ENCODE measurements at places on chromosomes 4 and X.

DNA sequence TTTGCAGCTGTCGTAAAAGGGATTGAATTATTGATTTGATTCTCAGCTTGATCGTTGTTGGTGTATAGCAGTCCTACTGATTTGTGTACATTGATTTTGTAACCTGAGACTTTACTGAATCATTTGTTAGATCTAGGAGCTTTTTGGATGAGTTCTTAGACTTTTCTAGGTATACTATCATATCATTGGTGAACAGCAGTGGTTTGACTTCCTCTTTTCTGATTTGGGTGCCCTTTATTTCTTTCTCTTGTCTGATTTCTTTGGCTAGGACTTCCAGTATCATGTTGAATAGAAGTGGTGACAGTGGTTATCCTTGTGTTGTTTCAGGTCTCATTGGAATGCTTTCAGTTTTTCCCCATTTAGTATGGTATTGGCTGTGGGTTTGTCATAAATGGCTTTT, 8.4 kb downstream of the APOOL start:
- no peak for DNase-seq

DNA sequence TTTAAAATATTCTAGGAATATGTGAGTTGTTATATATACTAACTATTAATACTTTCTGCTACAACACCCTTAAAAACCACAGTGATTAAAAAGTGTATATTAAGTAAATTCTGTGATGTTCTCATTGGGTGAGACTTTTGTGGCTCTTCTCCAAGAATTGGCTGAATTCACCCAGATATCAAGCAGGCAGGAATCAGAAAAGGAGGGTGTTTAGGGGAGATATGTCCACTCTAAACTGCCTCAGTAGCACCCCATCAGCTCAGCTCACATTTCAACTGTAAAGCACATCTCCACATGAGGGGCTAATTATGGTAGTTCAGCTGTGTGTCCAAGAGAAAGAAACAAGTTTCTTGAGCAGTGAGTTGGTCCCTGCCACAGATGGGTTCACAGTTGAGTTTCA, 165.0 kb downstream of the GALNTL6 start:
- no peak for DNase-seq

- DNase-seq = no peak
These were observed at the start of gene ARMCX2 for GRCh38 chrX:101659601-101660063. TSS of gene ARMCX2 (minus strand) at chrX:101659850. CDS start at chrX:101657588, 2,262 bp downstream.

DNA sequence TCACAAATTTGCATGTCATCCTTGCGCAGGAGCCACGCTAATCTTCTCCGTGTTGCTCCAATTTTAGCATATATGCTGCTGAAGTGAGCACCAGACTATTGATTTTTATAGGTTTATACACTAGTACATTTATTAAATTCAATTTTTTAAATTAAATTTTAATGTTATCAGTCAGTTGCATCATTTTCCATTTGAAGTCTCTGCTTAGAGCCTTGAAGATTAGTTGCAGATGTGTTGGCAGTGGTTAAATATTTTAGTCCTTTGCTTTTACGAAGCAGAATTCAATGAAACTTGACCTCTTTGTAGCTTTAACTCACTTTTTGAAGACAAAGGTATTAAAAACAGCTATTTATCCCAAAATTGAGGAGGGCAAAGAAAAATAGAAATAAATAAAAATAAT, 16.5 kb downstream of the TRAPPC11 start:
- no peak for DNase-seq

DNA sequence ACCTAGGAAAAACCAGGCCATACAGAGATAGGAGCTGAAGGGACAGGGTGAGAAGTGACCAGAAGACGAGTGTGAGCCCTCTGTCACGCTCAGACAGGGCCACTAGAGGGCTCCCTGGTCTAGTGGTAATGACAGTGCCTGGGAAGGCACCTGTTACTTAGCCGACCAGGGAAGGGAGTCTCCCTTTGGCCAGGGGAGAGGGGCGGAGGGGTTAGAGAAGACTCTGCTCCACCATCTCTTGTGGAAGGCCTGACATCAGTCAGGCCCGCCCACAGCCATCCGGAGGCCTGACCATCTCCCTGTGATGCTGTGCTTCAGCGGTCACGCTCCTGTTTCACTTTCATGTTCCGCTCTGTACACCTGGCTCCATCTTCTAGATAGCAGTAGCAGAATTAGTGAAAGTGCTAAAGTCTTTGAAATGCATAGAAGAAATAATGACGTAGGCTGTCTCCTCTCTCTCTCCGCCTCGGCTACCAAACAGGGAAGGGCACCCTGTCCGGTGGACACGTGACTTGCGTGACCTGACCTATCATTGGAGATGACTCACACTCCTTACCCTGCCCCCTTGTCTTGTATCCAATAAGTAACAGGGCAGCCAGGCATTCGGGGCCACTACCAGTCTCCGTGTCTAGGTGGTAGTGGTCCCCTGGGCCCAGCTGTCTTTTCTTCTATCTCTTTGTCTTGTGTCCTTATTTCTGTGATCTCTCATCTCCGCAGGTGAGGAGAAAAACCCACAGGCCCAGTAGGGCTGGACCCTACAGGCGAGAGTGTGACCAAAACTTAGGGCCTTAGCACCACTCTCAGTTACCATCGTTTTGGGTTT, 26.7 kb downstream of the HTT-AS start:
- no peak for DNase-seq

DNA sequence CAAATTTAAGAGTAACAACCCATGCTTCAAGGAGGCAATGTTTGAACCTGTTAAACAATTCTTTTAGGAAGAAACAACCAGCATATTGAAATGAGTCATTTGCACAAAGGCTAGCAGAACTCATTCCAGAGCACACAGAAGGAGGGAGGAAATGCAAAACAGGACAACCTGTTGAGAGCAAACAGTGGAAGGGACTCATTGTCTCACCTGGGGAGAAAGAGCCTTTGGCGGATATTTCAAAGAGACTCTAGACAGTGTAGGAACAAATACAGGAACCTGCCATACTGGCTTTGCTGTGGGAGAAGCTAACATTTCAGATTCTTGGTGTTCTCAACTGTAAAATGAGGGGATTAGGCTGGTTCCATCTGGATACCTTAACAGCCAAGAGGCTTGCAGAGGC, 14.8 kb upstream of the RASGEF1B start:
- DNase-seq = no peak

DNA sequence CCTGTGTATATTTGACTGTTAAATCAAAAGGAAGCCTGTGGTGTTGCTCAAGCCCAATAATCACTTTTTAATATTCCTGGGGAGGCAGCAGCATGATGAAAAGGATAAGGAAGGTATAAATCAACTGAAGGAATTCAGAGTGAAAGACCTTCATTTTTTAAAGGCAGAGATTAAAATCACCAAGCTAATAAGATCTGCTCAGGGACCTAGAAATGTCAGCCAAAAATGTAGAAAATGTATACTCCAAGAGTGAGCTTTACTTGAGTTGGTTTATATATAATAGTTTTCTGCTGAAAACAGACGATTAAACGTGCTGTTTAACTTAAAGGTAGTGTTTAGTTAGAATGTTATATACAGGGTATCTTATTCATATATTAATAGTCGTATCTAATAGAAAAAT, 549.3 kb downstream of the IQCM start:
- no peak for DNase-seq

DNA sequence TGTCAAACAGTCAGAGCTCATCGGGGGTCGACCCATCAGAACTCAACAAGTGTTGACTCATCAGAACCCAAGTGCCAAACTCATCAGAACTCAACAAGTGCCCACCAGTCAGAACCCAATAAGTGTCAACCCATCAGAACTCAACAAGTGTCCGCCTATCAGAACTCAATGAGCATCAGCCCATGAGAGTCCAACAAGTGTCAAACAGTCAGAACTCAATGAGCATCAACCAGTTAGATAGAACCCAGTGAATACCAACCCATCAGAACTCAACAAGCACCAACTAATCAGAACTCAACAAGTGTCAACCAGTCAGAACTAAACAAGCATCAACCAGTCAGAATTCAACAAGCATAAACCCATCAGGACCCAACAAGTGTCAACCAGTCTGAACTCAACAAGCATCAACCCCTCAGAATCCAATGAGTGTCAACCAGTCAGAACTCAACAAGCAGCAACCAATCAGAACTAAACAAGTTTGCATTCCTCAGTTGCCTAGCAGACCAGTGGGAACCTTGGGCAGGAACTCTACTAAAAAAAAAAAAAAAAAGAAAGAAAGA, 115.3 kb downstream of the PRKX start:
- no peak for DNase-seq

DNA sequence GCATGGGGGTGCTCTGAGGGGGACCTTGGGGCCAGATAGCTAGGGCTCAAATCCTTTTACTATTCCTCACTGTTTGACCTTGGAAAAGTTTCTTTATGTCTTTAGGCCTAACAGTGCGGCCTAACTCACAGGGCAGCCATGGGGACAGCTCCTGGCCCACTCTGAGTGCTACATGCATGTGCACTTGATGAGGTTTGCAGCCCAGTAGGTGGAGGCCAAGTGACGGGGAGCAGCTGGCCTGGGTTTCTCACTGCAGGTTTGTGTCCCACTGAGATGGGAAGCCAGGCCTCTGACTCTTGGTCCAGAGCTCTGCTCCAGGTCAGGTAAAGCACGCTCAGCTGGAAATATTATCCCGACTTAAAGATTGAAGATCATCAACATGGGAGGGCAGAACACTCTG, 102.8 kb downstream of the SLC2A9 start:
- no peak for DNase-seq

DNA sequence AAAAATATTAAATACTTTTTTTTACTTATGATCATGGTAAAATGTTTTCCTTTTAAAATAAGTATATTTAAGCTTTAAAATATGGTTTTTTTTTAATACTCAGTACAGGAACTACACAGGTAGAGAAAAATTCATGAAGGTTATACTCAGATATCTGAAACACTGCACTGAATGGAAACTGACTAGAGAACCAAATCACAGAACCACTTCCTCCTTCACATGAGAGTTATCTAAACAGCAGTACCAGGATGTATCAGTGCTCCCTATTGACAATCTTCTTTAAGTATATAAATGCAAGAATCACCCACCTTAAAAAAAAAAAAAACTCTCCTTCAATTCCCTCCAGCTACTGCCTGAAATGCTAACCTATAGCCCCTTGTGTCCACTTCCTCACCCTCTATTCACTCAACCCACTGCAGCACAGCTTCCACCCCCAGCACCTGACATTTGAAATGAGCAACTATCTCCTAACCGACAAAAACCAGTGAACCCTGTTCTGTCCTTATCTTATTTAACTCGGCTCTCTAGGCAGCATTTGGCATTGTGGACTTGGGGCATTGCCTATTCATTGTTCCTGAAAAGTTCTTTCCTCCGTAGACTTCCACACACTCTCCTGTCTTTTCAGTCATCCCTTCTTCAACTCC, 9.1 kb downstream of the SLC7A3 start:
- no peak for DNase-seq

DNA sequence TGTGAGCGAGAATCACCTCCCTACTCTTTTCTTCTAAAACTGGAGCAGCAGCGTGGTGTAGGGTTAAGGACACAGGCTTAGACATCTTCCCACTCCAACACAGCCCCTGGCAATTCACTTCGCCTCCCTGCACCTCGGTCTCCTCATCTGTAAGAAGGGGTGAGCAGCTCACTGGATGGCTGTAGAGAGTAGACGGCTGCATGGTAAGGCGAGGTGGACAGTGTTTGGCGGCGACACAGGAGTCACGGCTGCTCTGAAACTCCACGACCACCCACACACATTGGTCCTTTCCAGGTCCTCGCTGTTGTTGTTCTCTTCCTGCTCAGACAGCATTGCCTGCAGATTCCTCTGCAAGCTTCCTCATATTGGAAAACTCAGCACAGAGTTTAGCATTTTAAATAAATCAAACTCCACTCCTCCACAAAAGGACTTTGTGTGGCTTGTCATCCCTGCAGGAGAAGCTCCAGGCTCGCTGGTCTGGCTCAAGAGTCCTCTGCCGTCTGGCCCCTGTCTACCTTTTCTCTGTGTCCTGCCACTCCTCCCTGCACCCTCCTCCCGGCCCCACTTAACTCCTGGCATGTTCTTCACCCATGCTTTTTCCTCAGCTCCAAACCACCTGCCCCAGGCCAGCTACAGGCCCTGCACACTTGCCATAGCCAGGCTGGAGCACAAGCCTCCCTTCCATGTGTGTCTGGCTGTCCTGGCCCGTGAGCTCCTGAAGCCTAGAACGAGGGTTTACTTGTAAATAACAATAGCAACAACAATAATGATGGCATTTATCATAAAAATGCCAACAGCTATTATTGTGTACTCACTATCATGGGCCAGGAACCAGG, 41.3 kb upstream of the CRMP1 start:
- no peak for DNase-seq

DNA sequence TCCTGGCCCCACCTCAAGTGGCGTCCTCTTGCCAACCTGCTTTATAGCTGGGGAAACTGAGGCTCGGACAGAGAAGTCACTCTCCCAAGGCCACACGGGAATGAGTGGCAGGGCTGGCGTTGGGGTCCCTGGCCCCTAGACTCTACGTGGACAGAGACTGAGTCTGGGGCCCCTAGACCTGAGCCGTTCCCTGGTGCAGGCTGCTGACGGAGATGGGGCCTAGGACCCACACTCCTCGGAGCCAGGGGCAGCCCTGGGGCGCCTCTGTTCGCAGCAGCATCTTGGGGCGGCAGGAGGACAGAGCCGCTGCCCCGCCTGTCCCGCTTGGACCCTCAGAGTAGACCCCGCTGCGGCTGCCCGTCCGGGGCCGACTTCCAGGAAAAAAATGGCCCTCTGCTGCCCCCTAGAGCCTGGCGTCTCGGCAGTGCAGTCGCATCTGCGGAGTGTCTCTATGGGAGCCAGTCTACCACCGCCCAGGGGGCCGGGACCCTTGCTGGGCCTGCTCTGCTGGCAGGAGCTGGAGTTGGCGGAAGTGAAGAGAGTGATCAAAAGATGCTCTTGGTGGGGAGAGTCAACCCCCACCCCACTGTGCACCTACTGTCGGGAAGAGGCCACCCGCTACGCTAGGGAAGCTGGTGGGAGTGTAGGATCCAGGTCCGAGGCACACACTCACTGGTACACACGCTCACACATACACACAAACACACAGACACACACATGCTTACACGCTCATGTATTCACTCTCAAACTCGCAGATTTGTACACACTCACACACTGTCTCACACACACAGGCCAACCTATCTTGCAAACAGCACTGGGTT, 220.1 kb downstream of the AFAP1 start:
- no peak for DNase-seq

DNA sequence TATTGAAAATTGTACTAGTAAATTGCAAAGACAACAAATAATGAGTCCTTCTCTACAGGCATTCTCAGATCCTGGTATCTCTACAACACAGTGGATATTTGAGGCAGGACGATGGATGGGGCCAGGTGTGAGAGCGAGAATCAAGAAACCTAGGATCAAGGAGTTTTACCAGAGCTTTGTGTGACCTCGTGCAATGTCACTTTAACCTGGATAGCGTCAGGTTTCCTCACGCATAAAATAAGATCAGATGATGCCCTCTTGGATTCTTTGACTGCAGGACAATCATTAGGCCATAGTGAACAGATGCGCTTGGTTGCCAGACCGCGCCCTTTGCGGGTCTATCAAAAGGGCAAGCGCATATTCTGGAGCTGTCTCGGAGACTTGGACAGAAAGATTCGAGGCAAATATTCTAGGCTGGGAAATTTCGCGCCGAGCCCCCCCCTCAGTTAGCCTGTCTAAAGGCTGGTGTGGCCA, 66.6 kb downstream of the FBXO8 start:
- no peak for DNase-seq

DNA sequence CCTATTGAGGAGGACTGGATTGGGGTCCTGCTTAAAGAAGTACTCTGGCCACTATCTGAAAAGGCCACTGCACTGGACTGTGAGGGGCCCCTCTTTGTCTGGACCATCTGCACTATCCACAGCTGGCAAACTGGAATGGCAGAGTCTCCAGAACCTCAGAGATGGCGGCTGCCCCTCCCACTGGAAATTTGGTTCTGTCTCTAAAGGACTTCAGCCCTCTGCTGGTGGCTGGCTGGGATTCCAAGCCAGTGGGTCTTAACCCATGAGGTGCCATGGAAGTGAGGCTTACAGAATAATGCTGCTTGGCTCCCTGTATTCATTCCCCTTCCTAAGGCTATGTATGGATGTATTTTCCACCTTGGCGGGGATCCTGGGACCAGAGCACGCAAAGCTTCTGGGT, 41.6 kb upstream of the CYLC1 start:
- DNase-seq = no peak

Data from NCI-H226 (cell line).